ENCODE measurements at places on chromosomes 7 and 10.

GRCh38 chr7:148481971-148482626, 108.5 kb upstream of the C7orf33 start:
- DNase-seq: no peak

DNA sequence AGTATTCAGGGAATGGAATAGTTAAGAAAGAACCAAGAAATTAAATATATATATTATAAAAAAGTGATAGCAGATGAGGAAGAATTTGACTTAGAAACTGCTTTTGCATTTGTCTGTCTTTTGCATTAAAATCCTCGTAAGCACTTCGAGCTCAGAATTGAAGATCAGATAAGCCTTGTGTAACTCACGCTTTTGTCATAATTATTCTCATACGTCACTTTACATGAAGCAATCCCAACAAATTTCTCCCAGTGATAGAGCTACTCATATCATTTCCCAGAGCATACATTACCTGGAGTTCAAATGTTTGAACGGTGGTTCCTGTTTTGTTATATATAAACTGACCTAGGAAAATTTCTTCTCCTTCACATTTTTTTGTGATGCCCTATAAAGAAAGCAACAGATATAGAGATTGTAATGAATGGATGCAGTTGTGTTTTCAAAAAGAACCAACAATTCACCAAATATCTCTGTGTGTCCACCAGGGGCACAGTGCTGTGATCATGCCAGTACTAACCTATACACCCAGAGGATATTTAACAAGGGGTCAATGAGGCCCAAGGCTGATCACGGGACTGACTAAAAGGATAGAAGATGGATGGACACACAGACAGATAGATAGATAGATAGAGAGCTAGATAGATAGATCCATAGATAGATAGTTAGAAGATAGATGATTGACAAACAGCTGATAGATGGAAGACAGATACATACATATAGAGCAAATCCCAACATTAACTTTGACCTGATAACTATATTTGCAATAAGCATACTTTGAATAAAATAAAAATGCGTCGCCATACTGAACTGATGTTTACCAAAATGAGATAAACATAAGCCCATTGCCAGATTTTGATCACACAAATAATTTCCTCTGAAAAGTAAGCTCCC, 9.3 kb upstream of the HUS1 start:
- no peak for DNase-seq

GRCh38 chr7:15487896-15488295, 73.9 kb downstream of the AGMO start:
- DNase-seq: no peak

GRCh38 chr10:6665847-6666246, 85.8 kb upstream of the PRKCQ start:
- DNase-seq: no peak

Measured in fibroblast of skin of left quadriceps (primary cell).